ENCODE measurements at places on chromosomes 13 and 19.

GRCh38 chr13:76461999-76462398 lies 424.2 kb downstream of the KCTD12 start:
- no peak for DNase-seq

- DNase-seq: no peak
Measured at GRCh38 chr19:37635076-37636056, 19.9 kb downstream of the ZFP30 start.

- DNase-seq: no peak
Measured at GRCh38 chr19:13150931-13151604, 857 bp downstream of the IER2 start.

DNA sequence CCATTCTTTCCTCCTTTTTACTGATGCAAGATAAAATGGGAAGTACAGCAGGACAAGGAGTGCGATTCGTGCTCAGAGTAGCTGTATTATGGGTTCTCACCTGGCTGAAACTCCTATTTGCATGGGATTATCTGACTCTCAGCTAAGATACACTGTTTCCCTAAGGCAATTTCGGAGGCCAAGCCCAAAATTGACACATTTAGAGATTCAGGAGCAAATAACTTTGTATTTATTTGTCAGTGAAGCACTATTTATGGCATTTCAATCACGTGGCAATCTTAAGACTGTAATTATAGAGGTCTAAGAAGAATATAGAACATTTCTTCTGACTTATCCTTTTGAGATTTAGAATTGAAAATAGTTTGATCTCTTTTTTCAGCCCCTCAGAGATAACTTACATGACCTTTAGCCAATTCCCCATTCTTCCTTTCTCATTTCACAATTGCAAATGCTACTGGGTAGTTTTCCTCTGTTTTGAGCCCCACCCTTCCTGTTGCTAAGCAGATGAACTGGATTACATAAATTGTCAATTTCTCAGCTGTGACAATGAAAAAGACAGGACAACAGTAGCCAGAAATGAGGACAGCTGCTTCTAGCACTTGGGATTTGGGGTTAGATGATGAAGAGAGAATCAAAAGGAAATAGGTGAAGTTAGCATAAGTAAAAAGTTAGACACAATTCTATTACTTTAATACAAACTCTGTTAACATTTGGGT lies 122.7 kb upstream of the FRY start:
- DNase-seq: no peak

GRCh38 chr19:5341448-5341820 lies 822 bp upstream of the PTPRS start:
- no peak for DNase-seq

DNA sequence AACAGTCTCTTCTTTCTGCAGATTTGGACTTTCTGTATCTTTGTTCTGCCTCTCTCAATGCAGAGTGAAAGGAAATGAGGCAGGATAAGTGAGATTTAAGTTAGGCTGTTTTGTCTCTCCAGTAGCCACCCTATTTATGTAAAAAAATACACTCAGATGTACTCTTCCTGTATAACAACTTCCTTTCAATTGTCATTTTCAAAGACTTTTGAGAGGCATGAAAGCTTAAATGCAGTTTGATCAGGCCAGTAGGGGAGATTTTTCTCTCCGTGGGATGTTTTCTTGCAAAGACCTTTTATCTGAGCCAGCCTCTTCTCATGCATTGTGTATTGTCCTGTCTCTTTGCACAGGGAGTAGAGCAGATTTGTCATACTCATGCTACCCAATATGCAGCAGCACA lies 166.8 kb downstream of the SLITRK5 start:
- DNase-seq: no peak

GRCh38 chr13:32528358-32528757 lies 10.2 kb downstream of the N4BP2L2 start:
- DNase-seq: no peak

GRCh38 chr19:17933414-17934129 lies 757 bp downstream of the CCDC124 start:
- no peak for DNase-seq

DNA sequence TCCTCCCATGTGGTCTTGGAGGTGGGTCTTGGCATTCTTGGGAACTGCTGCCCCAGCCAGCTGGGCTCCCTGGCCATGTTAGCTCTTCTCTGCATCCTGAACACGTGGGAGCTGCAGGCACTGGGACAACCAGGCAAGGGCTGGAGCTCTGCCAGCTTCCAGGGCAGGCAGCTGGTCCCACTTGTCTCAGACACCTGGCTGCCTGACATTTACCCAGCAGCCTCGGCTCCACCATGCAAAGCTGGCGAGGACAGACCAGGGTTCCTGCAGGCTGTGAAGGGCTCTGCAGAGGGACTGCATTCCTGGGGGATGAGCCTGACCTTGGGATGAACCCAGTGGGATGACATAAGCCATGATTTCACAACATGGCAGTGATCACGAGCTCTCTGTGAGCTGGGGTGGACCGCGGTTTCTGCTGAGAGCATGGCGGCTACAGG lies 99.0 kb upstream of the TSHZ3 start:
- DNase-seq: no peak

DNA sequence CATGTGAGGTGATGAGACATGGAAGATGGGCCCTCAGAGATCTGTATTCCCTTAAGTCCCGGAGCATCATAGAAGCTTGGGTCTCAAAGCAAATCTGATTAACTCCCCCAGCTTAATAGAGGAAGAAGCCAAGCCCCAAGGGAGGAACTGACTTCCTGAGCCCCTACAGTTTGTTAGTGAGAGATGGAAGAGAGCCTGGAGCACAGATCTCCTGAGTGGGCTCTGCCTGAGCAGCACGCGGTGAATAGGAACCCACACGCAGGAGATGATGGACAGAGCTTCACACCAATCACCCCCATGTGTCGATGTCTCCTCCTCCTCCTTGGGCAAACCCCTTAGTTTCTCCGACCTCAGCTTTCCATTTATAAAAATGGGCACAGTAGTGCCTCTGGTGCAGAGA lies 50.1 kb upstream of the ATP12A start:
- no peak for DNase-seq

- DNase-seq: no peak
Measured at GRCh38 chr13:74819549-74819948, 662.4 kb downstream of the TBC1D4 start.

- no peak for DNase-seq
Measured at GRCh38 chr13:101774393-101774792, 321.9 kb downstream of the ITGBL1 start.

DNA sequence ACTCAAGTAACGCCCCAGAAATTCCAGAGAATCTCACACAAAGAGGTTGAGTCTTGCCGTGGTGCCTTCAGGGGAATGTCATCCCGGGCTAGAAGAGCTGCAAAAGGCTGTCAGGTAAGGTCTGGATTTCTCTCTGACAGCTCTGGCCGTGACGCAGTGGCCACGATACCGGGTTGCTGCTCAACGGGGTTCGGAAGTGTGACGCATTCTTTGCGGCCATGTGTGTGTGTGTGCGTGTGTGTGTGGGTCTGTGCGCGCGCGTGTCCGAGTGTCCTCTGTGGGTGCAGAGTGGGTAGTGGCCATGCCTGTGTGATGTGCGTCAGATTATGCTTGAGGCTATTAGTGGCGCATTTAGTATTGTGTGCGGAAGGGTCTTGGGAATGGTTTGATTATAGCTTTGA lies 306 bp downstream of the ZNF540 start:
- DNase-seq: peak; percentile 82

DNA sequence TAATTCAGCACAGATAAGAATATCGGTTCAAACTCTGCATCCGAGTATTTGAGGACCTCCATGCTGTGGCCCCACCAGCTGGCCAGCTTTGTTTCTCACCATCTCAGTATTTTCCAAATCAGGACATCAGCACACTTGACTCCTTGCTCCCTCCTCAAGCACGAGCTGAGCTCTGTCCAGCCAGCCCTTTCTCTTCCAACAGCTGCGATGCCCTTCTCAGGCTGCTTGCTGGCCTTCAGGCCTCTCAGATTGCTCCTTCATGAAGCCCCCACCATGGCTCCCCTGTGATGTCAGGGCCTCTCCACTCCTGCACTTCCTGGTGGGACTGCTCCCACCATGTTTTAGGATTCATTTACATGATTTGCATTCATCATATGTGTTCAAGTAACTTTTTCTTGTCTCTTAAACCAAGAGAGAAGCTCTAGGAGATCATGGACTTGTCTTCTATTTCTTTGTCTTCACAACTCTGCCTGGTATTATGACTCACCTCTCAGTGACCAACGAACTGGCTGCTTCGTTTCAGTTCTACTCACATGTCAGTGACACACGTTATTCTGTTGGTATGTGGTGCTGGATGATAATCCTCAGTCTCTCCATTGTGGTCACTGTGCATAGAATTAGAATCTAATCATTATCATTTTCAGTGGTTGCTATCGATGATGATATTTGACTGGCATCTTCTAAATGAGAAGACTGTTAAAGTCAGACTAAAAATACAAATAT lies 471.7 kb downstream of the EFNB2 start:
- DNase-seq: no peak

DNA sequence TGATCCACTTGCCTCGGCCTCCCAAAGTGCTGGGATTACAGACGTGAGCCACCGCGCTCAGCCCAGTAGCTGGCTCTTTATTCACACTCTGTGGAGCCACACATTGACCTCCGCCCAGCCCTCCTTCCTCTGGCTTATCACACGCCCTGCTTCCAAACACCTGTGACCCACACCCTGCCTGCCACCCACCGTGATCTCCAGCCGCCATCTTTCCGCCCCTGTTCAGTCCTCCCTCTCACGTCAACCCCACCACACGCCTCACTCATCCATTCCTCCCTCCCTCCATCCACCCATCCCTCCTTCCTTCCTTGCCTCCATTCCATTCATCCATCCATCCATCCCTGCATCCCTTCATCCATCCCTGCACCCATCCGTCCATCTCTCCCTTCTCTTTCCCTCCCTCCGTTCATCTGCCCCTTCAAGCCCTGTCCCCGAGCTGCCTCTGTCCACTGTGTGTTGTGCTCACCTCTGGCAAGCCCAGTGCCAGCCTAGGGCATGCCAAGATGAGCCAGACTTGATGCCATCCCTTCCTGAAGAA lies 17.6 kb downstream of the ZNF296 start:
- DNase-seq: no peak

- no peak for DNase-seq
Measured at GRCh38 chr19:39177736-39178135, 19.0 kb upstream of the NCCRP1 start.

DNA sequence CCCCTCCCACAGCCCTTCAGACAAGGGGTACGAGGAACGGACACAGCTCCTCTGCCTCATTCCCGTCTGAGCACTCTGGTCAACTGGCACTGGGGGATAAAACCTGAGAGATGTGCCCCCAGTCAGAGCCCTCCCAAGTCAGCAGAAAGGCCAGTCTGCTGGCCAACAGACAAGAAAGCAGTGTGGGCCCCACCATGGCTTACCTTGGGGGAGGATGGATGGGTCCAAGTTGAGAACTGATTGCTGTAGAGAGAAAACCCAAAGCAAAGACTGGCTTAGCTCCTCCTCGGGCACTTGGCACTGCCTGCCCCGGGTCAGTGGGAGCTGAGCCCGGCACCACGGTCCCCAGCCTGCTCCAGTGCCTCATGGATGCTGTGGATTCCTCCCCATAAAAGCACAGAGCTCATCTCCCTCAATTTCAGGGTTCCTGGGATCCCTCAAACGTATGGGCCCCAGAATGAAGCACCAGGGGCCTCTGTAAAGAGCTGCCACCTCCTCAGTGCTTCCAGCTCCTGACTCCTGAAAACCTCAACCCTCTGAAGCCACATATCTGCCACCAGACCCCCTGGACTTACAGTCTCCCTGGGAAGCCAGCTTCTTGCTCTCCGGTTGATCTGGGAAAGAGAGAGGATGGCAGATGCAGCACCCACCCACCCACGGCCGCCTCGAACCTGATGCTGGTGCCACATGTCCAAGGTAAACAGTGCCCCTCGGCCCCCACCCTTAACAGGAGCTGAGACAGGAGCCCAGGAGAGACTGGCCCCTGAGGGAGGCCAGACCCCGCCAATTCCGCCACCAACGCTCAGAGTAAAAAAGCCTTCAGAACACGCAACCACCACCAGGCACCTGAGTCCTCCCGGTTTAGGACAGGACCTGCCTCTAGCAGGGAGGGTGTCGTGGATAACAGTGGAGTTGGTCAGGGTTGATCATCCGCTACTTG lies 3.3 kb downstream of the KHSRP start:
- DNase-seq: no peak

GRCh38 chr13:50078231-50078894 lies 63.1 kb downstream of the KCNRG start:
- no peak for DNase-seq

- DNase-seq: no peak
Measured at GRCh38 chr19:28534766-28535351, 678.1 kb downstream of the UQCRFS1 start.

GRCh38 chr13:33004511-33004910 lies 11.7 kb upstream of the KL start:
- DNase-seq: no peak

GRCh38 chr19:56687031-56687430 lies 15.5 kb upstream of the ZNF835 start:
- no peak for DNase-seq

GRCh38 chr13:98947925-98948324 lies 29.9 kb downstream of the DOCK9 start:
- no peak for DNase-seq

DNA sequence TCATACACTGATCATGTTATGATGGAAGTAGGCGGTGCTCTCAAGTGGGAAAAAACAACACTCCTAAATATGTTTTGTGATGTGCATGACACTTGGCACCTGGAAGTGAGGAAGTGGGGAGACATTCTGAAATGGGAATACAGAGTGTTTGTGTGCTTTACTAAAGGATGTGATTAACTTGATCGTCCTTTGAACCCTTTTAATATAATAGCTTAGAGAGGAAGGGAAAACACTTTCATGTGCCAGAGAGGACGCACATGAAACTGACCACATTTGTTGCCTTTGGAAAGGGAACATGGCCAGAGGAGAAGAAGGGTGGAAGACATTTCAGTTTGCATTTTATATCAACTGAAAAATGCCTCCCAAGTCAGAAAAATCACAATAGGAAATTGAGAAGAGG lies 31.4 kb downstream of the SMAD9 start:
- no peak for DNase-seq

DNA sequence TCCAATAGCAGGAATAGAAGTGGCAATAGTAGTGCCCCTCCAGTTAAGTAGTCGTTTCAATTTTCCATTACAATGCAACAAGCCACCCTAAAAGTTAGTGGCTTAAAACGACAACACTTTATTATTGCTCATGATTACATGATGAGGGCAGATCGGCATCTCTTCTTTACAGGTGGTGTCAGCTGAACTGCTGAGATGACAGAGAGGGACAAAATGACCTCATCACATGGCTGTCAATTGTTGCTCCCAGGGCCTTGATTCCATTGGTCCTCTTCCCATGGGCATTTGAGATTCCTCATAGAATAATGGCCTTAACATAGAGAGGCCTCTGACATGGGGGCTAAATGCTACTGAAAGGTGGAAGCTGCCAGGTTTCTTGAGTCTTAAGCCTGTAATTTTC lies 679.8 kb upstream of the KLHL1 start:
- DNase-seq: no peak

- no peak for DNase-seq
Measured at GRCh38 chr13:28415994-28416421, 78.9 kb downstream of the FLT1 start.

DNA sequence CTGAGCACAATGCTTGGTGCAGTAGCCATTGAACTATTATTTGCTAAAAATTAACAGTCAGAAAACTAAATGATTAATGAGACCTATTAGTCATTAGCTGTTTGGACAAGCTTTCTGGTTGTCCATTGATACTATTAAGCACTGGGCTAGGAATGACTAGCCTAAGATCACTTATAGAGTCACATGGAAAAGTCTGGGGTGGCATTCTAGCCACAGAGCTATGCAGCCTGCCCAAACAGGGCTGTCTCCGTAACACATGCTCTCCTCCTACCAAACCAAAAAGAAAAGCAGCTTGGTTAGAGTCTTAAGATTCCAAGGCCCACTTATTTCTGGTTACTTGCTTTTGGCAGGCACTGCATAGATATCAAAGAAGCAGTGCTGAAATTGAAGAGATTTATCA lies 193.5 kb upstream of the NBEA start:
- no peak for DNase-seq
